Activated CD4-positive, alpha-beta T cell treated with anti-CD3 and anti-CD28 coated beads, Interleukin-2, amount 50 U/mL, for 16 hours (primary cell): ENCODE measurements at places on chromosomes 3 and 15.
A peak's percentile ranks its signal among the peaks of the same experiment; 100 is the strongest.

DNA sequence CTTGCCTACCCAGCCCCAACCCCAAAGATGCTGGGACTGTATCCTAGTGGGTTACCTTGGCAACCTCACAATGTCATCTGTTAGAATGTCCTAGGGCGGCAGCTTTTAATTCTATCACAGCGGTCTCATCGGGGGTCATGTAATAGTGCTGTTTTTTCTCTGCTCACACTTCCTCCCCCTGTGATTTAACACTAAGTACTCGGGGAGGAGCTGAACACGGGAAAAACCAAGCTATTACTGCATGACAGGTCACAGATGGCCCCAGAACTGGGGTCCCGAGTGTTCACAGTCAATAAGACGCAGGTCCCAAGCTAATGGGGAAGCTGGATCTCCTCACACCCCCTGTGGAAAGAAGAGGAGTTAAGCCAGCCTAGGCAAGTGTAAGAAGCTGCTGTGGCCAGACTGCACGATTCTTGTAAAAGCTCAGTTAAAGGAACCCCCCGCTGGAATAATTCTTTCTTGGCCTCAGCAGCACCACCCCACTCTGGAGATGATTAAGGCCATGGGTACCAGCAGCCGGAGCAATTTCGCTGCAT lies 2.5 kb upstream of the RFTN1 start:
- DNase-seq: no peak

GRCh38 chr3:154242766-154243165 lies 81.5 kb downstream of the DHX36 start:
- no peak for DNase-seq

DNA sequence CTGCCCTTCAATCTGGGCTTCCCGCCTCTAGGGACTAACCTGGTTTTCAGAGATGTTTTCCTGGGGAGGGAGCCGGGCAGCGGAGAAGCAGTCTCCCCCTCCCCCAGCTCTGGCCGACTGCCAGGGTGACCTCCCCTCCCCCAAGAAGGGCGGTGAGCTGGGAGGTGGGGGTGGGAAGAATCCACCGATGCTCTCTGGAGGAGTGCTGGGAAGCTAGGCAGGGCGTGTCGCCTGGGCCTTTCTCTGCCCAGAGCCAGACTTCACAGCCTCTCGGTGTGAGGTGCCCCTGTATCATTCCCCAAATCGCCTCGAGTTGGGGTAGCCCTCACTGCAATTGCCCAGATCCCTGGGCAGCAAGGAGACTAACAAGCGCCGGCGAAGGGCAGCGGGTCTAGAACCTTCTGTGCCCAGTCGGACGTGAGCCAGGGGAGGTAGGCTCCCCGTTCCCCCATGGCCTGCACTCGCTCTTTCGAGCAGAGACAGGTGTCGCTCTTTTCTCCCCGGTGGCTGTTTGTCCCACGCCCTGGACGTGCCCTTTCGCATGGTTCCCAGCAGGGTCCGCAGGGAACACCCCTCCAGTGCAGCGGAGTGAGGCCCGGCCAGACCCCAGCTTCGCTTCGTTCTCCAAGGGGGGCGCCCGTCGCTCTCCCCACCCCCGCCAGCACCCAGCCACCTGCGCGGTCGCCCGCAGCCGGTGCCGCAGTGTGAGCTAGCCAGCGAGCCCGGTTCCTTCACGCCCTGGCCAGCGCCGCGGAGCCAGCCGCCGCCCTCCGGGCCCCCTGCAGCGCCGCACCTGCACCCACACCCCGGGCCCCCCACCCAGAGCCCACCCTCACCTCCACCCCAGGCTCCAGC lies 1.1 kb downstream of the RAB6B start:
- no peak for DNase-seq

GRCh38 chr15:89087161-89087829 lies 961 bp upstream of the ABHD2 start:
- no peak for DNase-seq

DNA sequence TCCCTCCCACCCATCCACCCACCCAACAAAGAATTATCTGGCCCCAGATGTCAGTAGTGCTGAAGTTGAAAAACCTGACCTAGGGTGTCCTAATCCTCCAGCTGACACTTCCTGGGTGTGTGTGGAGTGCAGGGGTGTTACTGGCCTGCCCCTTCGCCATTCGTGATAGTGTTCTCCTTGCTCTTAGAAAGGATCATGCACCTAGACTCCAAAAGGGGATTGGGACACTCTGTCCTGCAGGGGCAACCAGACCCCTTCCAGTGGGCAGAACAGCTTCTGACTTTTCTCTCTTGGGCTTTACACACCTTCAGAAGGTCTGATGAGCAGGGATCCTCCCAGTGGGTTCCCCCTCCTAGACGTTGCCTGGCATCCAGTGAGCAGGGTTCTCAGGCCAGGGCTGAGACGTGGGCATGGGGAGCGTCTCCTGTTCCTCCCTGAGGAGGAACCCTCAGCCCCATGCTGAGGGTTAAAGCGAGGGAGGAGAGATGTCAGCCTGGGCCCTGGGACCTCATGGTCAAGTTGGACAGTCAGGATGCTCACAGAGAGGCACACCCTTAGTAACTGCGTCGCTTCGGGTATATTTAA lies 75.0 kb downstream of the AAGAB start:
- no peak for DNase-seq

DNA sequence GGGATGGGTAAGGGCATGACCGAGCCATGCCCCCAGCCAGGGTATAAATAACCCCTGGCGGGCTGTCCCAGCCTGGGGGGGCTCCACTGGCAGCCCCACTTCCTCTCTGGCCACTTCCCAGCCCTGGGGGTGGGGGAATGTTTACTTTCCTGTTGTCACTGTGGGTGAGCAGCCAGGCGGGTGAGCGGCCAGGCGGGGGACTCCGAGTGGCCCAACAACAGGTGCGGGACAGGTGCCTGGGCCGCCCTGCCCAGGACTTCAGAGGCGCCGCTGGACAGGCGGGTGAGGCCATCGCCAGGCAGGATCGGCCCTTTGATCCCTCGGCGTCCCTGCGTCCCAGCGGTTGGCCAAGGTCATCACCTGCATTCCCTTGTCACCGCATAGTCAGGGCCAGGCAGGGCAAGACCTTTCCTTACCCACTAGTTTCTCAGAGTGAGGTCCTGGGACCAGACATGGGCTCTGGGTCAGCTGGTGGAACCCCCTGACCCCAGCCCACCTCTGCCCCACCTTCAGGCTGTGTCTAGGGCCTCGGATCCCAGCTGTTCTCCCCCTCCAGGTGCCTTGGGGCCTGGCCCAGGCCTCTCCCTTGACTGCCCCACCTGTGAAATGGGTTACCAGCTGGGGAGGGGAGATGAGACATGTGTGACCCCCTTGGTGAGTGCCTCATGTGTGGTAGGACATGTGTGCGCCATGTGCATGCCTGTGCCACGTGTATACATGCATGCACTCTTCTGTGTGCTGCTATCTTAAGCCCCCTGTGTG lies 16.6 kb downstream of the SEMA3F start:
- no peak for DNase-seq

GRCh38 chr3:169458752-169459151 lies 204.8 kb downstream of the MECOM start:
- DNase-seq: no peak

DNA sequence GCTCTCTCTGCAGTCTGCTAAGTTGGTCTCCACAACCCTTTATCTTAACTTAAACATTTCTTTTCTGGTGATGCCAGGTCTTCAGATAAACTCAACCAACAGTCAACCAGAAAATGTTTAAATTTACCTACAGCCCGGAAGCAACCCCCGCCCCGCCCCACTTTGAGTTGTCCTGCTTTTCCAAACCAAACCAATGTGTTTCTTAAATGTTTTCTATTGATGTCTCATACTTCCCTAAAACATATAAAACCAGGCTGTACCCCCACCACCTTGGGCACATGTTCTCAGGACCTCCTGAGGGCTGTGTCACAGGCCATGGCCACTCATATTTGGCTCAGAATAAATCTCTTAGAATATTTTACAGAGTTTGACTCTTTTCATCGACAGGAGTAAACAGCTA lies 13.2 kb upstream of the GPR160 start:
- no peak for DNase-seq

DNA sequence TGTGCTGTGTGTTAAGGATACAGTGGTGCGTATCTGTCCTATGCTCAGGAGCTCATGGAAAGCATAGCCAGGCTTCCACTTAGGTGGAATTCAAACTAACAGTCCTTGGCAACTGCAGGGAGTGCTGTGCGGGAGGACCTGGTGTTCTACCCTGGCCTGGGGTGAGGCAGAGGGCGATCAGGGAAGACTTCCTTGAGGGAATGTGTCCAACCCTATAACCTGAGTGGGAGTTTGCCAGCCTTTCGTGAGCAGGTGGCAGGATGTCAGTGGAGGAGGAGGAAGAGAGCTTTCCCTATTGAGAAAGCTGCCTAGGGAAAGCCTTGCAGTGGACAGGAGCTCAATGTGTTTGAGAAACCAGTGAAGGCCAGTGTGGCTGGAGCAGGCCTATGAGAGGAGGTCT lies 271.1 kb upstream of the C2CD4B start:
- no peak for DNase-seq

GRCh38 chr3:85020828-85021227 lies 62.0 kb downstream of the CADM2 start:
- no peak for DNase-seq

DNA sequence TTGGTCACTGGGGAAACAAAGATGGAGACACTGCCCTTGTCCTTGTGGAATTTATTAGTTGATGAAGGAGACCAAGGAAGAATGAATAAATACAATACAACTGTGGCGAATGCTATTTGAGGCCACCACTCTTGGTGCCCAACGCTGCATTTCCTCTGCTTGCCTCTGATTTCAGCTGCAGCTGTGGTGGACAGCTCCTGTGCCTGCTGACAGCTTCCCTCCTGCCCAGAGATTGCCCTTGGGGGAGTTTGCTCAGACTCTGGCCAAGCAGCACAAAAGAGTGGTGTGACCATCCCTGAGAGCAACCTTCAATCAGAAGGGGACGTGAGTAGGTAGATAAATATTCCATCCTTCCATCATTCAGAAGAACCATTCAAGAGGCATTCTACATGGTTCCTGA lies 64.6 kb upstream of the FHIT start:
- no peak for DNase-seq

DNA sequence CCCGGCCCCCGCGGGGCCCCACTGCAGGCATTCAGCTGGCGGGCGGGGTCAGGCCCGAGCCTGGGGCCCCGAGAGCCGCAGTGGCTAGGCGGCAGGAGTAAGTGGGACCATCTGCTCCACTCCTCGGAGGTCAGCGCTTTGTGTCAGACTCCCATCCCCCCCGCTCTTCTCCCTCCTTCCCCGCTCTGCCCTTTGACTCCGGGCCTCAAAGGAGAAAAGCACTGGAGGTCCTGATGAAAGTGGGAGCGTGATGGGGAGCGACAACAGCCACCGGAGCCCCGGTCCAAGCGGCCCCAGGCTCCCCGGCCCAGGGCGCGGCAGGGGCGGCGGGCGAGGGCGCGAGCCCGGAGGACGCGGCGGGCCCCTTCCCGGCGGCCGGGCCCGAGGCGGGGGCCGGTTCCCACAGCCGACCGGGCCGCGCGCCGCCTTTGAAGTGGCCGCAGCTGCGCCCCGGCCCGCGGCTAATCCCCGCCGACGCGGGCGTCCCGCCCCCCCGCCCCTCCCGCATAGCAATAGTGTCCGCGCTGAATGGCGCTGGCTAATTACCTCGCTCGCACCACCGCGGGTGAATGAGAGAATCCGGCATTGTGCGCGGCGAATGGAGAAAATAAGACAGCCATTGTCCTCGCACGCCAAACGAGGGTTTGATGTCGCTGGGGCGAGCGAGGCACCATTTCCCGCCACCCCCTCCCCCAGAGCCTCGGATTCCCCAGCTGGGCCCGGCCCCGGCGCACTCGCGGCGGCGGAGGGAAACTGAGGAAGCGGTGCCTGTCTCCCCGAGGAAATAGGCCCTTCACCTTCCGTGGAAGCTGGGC lies 22.4 kb downstream of the IGDCC3 start:
- no peak for DNase-seq

GRCh38 chr3:106810300-106810875 lies 566.9 kb upstream of the CCDC54 start:
- DNase-seq: no peak

GRCh38 chr15:82731527-82731926 lies 21.9 kb upstream of the AP3B2 start:
- DNase-seq: peak; percentile 34

GRCh38 chr3:160928183-160928726 lies 172.2 kb downstream of the PPM1L start:
- DNase-seq: no peak

GRCh38 chr3:20246662-20247061 lies 60.7 kb upstream of the SGO1 start:
- DNase-seq: peak; percentile 6

- DNase-seq: no peak
Measured at GRCh38 chr3:107382631-107383030, 5.4 kb downstream of the CCDC54 start.
